Hindlimb muscle (tissue), 1 donor: ENCODE measurements at places on chromosomes 5 and 9.

DNA sequence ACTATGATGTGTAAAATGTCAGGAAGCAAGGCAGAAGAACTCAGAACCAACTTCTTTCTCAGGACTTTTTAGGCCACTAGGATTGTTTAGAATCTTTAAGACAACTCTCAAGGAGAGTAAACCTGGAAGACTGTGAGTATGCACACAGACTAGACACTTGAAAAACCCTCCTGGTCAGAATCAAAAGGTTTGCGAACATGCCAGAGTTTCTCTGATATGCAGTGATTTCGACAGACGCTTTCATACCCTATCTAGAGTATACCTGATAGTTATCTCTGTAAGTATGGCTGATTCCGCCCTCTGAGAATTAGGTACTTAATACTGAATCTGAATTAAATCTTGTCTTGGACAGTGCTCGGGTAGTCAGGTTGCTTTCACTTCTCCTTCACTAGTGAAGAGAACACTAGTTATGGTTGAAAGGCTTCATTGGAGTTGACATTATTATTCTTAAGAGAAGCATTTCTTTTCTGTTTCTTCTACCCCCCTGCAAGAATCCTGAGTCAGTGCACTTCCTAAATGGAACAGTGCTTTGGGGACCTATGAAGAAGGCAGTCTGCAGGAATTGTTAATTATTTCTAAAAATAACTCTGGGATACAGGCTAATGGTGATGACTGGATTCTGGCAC is 158.1 kb downstream of the HACD4 start:
- no peak for DNase-seq

- no peak for DNase-seq
These were observed 98.0 kb downstream of the GABBR2 start for GRCh38 chr9:98610711-98611110.

DNA sequence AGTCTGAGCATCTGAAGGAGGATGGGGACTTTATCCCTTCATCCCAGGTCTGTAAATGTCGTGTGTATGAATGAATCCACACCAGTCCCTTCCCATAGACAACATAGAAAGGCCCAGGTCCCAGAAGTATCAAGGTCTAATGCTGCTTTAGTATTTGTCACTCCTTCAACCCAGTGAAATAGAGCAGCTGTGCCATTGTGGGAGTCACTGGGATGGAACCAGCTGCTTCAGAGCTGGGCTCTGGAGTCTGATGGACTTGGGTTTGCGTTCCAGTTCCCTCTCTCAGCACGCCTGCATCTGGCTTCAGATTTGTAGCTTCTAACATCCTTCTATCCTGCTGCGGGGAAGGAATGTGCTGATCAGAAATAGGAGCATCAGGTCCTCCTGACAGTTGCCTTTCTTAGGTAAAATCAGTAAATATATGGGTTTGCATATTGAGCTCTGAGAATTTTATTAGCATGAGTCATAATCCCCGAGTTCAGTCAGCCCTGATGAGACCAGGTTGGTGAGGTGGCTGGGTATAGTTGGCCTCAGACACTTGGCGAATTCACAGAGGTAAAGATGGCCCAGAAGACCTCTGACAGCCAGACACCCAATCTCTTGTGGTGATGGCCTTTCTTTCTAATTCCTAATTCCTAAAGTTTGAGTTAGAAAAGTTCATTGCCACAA is 10.1 kb downstream of the ACO1 start:
- no peak for DNase-seq

GRCh38 chr5:37658440-37658839 is 181.4 kb downstream of the GDNF start:
- DNase-seq, result no peak

GRCh38 chr9:116733010-116733641 is 46.0 kb downstream of the TRIM32 start:
- DNase-seq, result no peak

DNA sequence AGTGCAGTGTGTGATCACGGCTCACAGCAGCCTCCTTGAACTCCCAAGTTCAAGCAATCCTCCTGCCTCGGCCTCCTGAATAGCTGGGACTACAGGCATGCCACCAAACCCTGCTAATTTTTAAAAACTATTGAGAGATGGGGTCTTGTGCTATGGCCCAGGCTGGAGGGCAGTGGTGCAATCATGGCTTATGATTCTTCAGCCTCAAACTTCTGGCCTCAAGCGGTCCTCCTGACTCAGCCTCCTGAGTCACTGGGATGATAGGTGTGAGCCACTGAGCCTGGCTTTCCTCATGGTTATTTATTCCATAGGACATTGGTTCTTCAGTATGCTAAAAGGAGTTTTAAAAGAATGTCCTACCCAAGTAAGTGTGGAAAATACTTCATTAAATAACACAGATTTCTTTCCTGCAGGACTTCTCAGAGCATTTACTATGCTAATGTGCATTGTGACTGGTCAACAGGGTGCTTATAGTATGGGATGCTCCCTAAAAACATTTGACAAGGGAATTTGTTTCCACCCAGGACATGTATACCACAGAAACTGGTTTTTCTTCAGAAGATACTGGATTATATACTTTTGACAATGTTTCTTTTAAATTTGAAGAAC is 11.2 kb upstream of the NCS1 start:
- DNase-seq, result no peak

GRCh38 chr9:98374385-98375051 is 119.1 kb upstream of the TBC1D2 start:
- DNase-seq, result no peak

- no peak for DNase-seq
These were observed 14.8 kb downstream of the ACO1 start for GRCh38 chr9:32399110-32399815.

DNA sequence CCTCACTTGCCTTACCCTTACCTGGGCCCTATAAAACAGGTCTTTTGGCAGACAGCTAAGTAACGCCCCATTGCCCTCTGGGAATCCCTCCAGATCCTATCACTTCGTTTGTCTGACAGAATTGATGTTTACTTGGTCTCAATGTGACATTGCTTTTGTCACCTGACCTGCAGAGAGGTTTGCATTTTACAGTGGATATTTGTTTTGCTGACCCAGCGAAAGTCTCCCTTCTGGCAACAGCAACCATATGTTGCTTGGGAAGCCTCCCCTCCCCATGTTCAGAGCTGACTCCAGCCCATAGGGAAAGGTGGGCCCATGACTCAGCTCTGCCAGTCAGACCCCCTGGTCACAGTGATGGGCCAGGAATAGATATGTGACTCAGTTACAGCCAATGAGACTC is 54.0 kb upstream of the LARP1 start:
- no peak for DNase-seq

- no peak for DNase-seq
These were observed 10.1 kb downstream of the ATG12 start for GRCh38 chr5:115831163-115831768.

DNA sequence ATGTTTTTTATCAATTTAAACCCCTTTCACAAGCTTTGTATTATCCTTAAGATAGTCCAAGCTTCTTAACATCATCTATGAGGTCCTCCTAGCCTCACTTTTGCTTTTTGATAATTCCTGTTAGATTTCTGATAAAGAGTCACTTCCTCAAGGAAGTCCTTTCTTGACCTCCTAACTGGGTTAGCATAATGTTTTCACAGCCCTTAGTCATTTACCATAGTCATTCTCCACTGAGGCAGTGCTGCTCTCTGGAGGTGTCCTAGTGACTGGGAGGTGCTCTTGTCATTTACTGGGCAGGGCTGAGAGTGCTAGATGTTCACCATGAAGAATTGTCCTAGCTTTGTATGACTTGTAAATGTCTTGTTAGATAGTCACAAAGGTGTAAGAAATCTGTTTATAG is 26.4 kb downstream of the TNPO1 start:
- no peak for DNase-seq

GRCh38 chr9:12230708-12231107 is 462.5 kb upstream of the TYRP1 start:
- no peak for DNase-seq

GRCh38 chr5:177509381-177509951 is at the start of gene DOK3:
Gene DOK3, minus strand, starts transcription at chr5:177509826. Its CDS starts 286 bp downstream, at chr5:177509540.
- DNase-seq, result no peak

DNA sequence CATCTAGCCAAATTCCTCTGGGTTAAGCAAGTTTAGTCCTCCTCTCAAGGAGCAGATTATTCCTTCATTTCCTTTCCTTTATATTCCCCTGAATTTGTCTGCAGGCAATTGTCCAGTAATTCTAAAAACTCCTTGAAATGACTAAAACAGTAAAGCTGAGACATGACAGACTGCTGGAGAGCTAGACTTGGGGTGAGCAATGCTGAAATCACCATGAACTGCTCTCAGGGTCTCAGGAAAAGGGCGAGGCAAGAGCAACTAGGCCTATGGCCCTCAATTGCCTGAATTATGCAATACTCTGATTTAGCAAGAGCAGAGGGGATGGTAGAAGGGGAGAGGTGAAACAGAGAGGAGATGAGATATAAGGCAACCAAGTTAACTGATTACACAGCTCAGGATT is 172.9 kb upstream of the NREP start:
- DNase-seq, result no peak

DNA sequence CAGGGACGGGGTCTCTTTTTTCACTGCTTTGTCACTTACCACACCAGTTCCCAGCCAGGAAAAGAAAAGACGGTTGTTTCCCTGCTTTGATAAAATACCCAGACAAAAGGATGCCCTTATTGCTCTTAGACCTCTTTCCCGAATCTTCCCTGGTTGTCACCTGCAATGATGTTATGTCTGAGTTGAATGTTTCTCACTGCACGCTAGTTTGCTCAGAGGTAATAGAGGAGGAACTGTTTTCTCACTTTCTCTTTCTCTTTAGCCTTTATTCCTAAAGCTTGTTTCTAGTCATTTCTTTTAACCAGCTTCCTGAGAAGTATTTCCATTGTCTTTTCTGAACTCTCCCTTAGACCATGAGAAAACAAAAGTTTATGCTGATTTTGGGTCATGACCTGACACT is 32.9 kb downstream of the ACER2 start:
- no peak for DNase-seq

DNA sequence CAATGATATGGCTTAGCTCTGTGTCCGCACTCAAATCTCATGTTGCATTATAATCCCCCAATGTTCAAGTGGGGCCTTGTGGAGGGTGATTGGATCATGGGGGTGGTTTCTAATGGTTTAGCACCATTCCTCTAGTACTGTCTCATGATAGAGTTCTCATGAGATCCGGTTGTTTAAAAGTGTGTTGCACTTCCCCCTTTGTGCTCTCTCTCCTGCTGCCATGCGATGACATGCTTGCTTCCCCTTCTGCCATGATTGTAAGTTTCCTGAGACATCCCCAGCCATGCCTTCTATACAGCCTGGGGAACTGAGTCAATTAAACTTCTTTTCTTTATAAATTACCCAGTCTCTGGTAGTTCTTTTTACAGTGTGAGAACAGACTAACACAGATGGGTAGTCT is 427.1 kb downstream of the CHSY3 start:
- DNase-seq, result no peak

DNA sequence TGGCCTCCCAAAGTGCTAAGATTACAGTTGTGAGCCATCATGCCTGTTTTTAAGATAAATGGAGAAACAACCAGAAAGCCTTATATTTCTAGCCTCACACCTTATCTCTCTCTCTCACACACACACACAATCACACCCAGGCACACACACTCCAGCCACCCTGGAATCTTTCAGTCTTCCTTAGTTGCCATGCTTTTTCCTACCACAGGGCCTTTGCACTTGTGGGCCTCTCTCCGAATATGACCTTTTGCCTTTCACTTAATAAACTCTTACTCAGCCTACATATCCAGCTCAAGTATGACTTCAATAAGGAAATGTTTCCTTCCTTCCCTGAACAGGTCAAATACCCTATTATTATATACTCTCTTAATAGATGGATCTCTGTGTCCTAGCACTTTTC is 290.7 kb downstream of the NFIB start:
- no peak for DNase-seq

- DNase-seq, result no peak
These were observed 12.2 kb upstream of the MIER3 start for GRCh38 chr5:56964173-56964572.

- DNase-seq, result no peak
These were observed 25.1 kb downstream of the ADGRD2 start for GRCh38 chr9:124475158-124475867.

DNA sequence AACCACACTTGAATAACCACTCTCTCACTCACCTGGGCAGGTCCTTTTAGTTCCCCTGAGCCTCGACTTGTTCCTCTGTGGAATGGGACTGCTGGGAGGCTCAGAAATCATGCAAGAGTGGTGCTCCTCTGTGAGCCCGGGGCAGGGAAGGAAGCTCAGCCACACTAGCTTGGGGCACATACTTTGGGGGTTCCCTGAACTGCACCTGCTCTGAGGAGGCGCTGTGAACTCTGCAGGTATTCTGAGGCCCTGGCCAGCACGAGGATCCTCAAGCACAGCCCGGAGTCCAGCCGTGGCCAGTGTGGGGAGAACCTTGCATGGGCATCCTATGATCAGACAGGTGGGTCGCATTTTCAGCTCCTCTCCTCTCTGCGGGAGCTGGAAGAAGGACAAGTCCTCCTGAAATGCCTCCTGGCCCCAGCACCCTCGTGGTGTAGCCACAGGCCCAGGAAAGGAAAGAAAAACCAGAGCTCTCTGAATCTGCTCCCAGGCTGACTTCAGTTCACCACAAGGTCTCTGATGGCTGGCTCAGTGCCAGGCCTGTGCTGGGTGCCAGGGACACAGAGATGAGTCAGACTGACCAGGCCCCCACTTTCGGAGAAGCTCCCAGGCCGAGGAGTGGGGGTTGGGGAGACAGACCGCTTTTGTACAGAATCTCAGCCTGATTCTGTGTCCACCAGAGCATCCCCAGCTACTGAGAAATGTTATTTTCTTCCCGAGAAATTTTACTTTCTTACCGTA is 11.9 kb downstream of the GLIPR2 start:
- peak; percentile 89 for DNase-seq

GRCh38 chr9:117098331-117098730 is 316.5 kb downstream of the ASTN2 start:
- no peak for DNase-seq

- no peak for DNase-seq
These were observed 134.2 kb upstream of the MARCHF11 start for GRCh38 chr5:16313761-16314160.

DNA sequence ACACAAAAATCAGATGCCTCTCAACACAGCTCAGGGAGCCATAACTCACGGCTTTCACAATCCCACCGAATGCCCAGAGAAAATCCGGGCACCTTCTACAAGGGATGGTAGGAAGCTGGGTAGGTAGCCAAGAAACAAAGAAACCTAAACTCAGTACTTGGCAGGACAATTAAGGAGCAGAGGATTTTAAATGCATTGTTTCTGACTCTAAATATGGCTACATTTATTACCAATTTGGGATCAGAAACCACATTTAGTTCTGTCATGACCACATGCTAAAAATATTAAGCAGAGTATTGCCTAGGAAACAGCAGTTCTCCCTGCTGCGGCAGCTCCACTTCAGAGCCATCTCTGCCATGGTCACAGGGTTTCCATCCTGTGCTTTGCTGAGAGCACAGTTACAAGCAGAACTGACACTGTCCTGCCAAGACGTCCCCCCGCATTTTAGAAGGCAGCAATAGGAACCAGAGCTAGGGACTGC is 57.5 kb downstream of the SIL1 start:
- peak; percentile 54 for DNase-seq

GRCh38 chr9:138060365-138060764 is 182.8 kb downstream of the CACNA1B start:
- no peak for DNase-seq

DNA sequence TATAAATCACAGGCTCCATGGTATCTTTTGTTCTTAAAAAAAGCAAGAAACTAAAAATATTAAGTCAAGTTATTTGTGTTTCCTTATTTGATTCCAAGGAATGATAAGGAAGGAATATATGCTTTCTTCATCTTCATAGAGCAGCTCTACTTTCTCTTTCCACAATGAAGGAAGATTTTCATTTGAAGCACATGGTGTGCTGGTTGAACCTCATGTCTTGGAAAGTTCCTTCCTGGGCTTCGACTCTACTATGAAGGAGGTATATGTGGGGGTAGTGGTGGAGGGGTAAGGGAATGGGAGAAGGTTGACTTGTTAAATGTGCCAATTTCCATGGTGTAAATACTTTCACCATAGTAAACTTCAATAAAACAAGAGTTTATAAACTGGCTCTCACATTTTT is 698.0 kb downstream of the CETN3 start:
- DNase-seq, result no peak
